Central memory CD4-positive, alpha-beta T cell (primary cell): ENCODE measurements at places on chromosomes 2 and 18.

DNA sequence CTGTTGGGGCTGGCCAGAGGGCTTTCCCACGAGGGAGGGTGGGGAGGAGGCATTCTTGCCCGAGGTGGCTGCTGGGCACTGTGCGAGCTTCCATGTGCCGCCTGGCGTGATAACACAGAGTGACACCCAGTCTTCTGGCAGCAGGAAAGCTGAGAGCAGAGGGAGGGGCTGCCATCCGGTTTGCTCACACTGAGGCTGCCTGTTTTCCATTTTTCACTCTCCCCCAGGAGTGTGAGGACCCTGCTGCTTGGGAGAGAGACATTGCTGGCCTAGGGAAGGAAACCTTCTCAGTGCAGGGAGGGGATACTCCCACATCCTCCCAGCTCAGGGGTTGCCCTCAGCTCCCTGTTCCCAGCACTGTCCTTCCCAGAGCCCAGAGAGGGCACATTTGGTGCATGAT, 73.1 kb downstream of the INHBB start:
- DNase-seq: no peak

DNA sequence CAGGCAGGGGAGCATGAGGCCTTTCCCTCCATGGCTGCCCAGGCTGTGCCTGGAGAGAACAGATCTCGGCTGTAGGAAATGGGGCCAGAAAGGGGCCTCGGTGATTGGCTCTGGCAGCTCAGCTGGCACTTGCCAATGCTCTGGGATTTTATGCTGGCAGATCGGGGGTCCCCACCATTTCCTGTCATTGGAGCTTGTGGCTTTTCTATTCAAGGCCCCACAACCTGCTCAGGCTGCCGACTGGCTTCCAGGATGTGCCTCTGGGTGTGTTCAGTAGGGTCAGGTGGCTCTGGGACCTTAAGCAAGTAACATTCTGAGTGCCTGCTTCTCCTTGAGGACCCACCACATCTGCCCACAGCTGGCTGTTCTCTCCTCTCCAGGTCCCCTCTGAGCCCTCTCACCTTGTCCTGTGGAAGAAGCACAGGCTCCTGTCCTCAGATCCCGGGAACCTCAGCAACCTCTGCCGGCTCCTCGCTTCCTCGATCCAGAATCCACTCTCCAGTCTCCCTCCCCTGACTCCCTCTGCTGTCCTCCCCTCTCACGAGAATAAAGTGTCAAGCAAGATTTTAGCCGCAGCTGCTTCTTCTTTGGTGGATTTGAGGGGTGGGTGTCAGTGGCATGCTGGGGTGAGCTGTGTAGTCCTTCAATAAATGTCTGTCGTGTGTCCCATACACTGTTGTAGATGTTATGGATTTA, 4.2 kb downstream of the GNLY start:
- no peak for DNase-seq

- no peak for DNase-seq
Observed at GRCh38 chr2:205706769-205707381, 24.6 kb downstream of the NRP2 start.

DNA sequence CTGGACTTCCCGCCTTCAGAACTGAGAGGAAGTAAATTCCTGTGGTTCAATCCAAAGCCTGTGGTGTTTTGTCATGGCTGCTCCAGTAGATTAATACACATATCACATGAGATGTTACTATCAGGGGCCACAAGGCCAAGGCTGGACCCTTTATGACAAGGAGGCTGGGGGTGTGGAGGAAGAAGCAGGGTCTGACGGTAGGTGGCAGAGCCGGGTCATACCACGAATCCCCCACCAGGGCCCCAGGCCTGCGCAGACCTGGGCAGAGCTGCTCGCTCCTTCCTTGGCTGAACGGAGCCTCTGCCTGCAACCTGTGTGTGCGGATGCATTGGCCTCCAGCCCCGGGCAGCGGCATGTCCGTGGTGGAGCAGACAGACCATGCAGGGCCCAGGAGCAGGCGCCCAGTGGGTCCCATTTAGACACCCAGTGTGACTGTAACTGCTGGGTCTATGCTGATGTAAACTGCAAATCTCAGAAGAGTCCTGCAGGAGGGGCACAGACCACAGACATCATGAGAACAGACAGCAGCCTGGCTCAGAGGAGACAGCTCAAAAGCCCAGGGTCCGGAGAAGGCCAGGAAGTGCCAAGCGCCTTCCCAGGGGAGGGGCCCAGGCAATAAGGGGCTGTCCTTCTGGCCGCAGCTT, 155.2 kb downstream of the PXDN start:
- DNase-seq: no peak

- no peak for DNase-seq
Observed at GRCh38 chr2:57330447-57330846, 716.2 kb upstream of the VRK2 start.

GRCh38 chr2:188978291-188979081, 4.3 kb downstream of the COL3A1 start:
- DNase-seq: no peak

GRCh38 chr2:215529271-215529670, 93.4 kb upstream of the FN1 start:
- DNase-seq: no peak

- no peak for DNase-seq
Observed at GRCh38 chr2:238645095-238645494, 202.8 kb upstream of the TWIST2 start.

- no peak for DNase-seq
Observed at GRCh38 chr2:182917924-182918323, 51.5 kb upstream of the FRZB start.

DNA sequence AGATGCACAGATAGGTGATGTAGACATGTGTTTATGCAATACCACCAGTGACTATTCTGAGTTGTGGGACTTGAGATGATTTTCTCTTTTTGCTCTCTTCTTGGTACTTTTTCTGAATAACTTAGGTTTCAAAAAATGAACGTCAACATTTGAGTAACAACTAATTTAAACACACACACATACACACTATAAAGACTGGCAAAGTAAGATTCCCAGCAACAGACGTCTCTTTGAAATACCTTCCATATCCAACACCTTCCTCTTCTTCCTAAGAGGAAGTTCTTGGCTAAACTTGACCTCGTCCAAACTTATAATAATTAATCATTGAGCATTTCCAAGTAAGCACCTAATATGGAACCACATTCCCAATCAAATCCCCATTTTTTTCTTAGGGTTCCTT, 81.6 kb upstream of the RGPD4 start:
- DNase-seq: no peak
